ENCODE measurements at places on chromosomes 5 and 9.

DNA sequence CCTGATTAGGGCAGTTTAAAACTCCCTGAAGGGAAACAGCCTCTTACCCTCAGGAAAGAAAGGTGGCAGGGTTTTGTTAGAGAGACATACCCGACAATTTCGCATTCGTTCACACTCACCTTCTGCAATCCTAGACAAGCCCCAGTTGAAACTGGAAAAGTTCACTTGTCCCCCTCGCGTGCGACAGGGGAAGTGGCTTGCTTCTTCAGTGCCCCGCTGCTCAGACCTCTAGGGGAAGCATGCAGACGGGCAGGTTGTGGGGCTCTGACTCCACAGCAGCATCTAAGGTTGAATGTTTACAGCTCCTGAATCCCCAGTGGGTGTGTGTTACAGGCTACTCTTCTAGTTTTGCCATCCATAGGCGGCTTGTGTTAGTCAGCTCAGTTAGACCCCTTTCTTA is 575.7 kb upstream of the ACO1 start:
- no peak for DNase-seq

GRCh38 chr5:180436275-180436674 is 57.9 kb upstream of the CNOT6 start:
- no peak for DNase-seq

GRCh38 chr9:37676411-37676830 is 25.7 kb downstream of the FRMPD1 start:
- DNase-seq: peak; percentile 42

DNA sequence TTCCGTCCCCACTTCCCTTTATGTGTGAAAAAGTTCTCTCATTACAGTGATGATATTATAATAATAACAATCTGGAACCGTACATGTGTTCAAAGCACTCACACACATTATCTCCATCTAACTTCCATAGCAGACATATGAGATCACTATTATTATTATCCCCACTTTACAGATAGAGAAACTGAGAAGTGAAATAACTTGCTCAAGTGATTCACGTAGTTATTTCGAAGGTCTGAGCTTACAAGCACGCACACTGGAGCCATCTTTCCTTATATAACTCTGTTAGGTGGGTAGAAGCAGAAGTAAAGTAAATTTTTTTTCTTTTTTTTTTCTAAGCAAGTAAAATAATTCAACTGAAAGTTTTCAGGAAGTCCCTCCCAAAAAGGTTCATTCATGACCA is 62.9 kb upstream of the PTGER4 start:
- DNase-seq: no peak

- DNase-seq: no peak
Measured at GRCh38 chr5:16812911-16813310, 123.2 kb downstream of the MYO10 start.

DNA sequence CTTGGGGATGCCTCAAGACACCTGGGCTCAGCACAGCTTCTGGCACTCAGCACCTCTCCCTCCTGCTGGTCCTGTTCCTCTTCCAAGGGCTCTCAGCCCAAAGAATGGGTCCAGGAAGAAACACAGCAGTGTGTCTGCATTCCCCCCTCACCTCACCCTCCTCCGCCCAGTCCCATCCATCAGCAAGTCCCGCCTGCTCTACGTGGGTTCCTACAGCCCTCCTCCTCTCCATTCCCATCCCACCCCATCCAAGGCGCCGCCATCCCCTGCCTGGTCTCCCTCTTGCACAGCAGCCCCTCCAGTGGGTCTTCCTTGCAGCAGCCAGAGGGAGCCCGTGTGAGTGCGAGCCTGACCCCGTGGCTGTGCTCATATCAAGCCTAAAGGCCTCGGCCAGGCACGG is 52.3 kb upstream of the RPL26L1 start:
- no peak for DNase-seq

DNA sequence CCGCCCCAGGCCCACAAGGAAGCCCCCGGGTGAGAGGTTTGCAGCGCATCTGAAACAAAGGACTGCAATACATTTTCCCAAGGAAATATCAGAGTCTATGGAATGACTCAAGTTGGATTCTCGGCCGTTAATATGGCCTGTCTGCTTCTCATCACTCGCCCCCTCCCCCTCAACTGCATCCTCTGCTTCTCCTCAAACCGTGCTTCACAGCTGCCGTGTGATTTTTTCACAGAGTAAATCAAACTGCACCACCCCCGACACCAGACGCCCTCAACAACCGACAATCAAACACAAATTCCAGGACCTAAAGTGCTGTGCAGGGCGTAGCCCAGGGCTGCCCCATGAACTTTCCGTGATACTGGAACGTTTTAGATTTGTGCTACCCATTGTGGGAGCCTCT is 176.9 kb downstream of the ROR2 start:
- DNase-seq: no peak

GRCh38 chr5:143396353-143396940 is 7.0 kb downstream of the NR3C1 start:
- DNase-seq: no peak

DNA sequence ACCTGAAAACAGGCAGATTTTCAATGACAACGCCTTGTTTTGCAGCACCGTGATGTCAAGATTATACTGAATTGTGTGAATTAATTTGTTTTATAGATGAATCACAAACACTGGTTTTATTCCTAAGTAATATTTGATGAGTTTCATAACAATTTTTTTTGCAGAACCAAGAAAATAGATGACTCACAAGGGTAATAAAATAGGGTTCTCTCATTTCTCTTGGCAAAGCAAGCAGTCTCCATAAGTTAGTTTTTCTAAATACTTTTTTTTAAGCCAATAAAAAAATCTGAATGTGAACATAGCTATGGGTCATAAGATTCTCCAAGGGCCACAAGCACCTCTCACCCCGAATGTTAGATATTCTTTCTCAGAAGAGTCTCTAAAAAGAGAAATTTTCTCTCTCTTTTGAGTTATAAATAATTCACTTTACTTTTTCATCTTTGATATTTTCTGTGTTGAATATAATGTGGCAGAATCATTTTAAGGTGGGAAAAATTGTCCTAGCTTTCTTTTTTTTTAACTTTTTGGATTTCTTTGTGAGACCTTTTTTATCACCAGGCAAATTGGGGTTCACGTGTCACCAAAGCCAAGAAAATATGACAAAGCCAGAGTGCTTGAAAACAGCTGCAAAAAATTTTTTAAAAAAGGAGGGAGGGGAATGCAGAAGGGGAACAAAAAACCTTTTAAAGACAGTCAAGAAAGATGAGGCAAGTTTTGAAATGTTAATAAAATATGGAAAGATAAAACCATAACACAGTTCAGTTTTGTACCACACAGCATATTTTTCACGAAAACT is 174.6 kb upstream of the DAPK1 start:
- DNase-seq: no peak

DNA sequence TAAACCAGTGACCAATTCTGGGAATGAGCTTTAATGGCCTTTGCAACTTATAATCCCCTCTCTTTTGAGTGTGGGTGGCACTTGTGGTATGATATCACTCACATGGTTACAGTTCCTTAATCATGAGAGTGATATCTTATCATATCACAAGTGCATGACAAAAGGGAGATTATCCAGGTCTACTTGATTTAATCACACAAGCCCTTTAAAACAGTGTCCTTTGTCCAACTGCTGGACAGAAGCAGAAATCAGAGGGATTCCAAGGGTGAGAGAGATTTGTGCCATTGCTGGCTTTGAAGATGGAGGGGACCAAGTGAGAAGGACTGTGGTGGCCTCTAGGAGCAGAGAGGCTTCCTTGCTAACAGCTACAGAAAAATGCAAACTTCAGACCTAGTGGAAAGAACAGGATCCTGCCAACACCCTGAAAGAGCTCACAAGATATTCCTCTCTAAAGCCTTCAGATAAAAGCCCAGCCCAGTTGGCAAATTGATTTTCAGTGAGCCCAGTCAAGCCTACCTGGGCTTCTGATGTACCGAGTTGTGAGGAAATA is 279.0 kb upstream of the TLE4 start:
- DNase-seq: no peak

DNA sequence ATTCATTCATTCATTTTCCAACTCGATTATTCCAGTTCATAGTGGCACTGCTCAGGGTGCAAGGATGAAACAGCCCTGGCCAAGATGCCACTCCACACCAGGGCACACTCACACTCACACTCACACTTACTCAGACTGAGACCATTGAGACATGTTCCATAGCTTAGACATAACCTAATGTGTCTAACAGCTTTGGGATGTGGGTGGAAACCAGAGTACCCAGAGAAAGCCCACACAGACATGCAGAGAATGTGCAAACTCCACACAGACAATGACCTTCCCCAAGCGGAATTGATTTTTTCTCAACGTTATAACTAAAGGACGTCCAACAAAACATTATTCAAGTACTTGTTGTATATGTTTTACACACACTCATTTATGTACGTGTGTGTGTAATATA is 1363.5 kb downstream of the EFNA5 start:
- DNase-seq: no peak

DNA sequence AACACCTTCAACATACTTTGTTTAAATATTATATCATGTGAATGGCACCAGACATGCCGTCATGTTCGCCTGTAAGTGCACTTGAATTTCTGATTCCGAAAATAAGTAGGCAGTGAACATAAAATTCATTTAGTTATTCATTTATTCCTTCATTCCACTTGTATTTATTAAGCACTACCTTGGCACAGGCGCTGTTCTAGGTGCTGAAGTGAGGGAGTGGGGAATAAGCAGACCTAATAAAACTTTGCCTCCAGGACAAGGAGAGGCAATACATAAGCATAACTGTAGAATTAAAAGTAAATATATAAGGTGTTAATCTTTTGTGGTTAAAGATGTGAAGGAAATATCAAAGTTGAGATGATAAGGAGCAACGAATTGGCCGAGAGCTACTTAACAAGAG is 297.4 kb downstream of the TENT4A start:
- no peak for DNase-seq

DNA sequence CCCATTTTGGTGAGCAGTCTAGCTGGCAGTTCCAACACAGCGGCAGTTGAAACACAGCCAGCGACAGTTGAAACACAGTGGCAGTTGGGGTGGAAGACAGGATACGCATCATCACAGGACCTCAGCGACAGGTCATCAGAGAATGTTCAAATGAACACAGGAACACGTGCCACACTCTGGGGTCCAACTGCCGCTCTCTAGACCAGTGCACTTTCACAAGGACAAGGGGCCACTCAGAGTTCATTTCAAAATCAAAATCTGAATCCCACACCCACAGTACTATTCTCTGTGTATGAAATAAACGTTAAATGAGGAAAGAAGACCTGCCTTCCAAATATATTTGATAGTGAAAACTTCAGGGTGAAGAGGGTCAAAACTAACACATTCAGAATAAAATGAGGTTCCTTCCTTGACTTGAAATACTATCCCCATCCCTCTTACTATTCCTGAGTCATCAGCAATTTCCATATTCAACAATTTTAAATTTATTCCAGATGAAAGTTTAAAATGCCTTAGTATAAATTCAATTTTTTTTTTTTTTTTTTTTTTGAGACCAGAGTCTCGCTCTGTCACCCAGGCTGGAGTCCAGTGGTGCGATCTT is 53.0 kb upstream of the SIMC1 start:
- DNase-seq: no peak

- DNase-seq: no peak
Measured at GRCh38 chr5:116699332-116699731, 124.7 kb upstream of the SEMA6A start.

DNA sequence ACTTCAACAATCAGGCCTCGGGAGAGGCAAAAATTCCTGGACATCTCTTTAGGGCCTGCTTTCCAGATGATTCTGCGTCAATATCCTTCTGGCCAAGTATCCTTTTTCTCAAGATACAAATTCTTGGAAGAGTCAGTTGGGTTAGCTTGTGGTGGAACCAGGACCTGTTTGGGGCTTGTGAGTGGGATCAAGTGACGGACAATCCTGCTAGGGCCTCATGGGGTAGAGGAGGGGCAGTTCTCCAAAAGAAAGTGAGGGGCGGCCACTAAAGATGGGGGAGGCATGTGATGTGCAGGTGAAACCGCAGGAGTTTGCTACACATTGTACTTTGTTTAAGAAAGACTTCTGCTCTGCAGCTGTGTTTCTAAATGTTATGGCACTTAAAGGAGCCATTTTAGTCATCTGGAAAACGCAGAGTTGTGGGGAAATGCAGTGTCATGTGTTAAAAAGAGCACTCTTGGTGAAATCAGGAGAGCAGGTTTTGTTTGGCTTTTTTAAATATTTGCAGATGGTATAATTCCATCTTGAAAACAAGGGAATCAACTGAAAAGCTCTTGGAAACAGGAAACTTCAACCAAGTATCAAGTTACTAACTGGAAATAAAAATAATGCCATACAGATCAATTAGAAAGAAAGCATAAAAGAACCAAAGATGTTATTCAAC is 27.4 kb upstream of the GSN start:
- DNase-seq: no peak

- no peak for DNase-seq
Measured at GRCh38 chr5:76790632-76791290, 28.1 kb upstream of the F2RL1 start.

- no peak for DNase-seq
Measured at GRCh38 chr9:117938896-117939295, 234.7 kb downstream of the TLR4 start.

GRCh38 chr5:181045316-181045715 is 5.2 kb downstream of the BTNL9 start:
- no peak for DNase-seq

DNA sequence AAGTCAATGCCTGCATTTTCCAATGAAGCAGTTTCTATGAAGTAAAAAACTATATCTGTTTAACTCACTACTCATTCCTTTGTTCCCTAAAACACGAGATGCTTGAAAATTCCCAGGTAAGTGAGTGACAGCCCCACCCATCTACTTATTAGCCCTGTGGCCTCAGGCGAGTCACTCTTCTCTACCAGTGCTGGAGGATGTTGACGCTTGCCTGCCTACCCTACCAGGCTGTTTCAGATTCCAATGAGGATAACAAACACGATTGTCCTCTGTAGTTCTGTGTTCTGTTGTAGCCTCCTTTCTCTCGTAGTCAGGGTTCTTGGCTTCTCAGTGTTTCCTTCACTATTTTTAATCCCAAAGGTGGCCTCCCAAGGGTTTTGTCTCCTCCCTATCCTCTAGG is 388.8 kb downstream of the KDM4C start:
- no peak for DNase-seq
